ENCODE measurements at places on chromosomes 4 and X. TPM values are rescaled to one million over a fixed set of nuclear protein-coding genes. Genes with fewer than 3 reads are reported as not detected.

TBCK gene
- total RNA-seq: 38.7 TPM

NUP62CL gene
- 0.84 TPM for total RNA-seq

PRDM8 gene
- total RNA-seq: 4.7 TPM

S100G gene
- total RNA-seq: not detected

ARL9 gene
- total RNA-seq: 0.35 TPM

TMEM184C gene
- total RNA-seq: 24.3 TPM

BRS3 gene
- not detected for total RNA-seq

NUDT11 gene
- 4.7 TPM for total RNA-seq

ZNF185 gene
- 18.3 TPM for total RNA-seq

C4orf51 gene
- not detected for total RNA-seq

XAGE1B gene
- total RNA-seq: 0.44 TPM

PPBP gene
- 4.5 TPM for total RNA-seq

HNRNPH2 gene
- 40.8 TPM for total RNA-seq

DCHS2 gene
- total RNA-seq: 22.9 TPM

SMAD1 gene
- 54.4 TPM for total RNA-seq

NOP14 gene
- 12.1 TPM for total RNA-seq

MAGEA8 gene
- not detected for total RNA-seq

PCDH18 gene
- total RNA-seq: 74.5 TPM

ZNF157 gene
- total RNA-seq: 0.35 TPM

RIBC1 gene
- total RNA-seq: 0.31 TPM

AVPR2 gene
- 0.84 TPM for total RNA-seq

PPAT gene
- total RNA-seq: 11.6 TPM

PDGFRA gene
- 100 TPM for total RNA-seq

XKRX gene
- total RNA-seq: 0.04 TPM

SERTM2 gene
- total RNA-seq: 0.49 TPM

MAGEC1 gene
- not detected for total RNA-seq

EMCN gene
- total RNA-seq: 36.1 TPM

WAS gene
- 2.1 TPM for total RNA-seq

GLUD2 gene
- total RNA-seq: 1.4 TPM

GALNT7 gene
- 20.2 TPM for total RNA-seq

NWD2 gene
- total RNA-seq: under 0.01 TPM

MAGIX gene
- 2.6 TPM for total RNA-seq

ZCCHC18 gene
- 2.3 TPM for total RNA-seq
